ENCODE measurements at places on chromosomes 12 and 14.
A peak's percentile ranks its signal among the peaks of the same experiment; 100 is the strongest.

- DNase-seq: no peak
These were observed 2.4 kb upstream of the PAX9 start for GRCh38 chr14:36659010-36659821.

- no peak for DNase-seq
These were observed 25.6 kb downstream of the ELK3 start for GRCh38 chr12:96219700-96220206.

GRCh38 chr12:45324391-45324790 lies 108.5 kb downstream of the ANO6 start:
- DNase-seq: no peak

GRCh38 chr12:130849561-130850417 lies 10.7 kb upstream of the STX2 start:
- DNase-seq: no peak

DNA sequence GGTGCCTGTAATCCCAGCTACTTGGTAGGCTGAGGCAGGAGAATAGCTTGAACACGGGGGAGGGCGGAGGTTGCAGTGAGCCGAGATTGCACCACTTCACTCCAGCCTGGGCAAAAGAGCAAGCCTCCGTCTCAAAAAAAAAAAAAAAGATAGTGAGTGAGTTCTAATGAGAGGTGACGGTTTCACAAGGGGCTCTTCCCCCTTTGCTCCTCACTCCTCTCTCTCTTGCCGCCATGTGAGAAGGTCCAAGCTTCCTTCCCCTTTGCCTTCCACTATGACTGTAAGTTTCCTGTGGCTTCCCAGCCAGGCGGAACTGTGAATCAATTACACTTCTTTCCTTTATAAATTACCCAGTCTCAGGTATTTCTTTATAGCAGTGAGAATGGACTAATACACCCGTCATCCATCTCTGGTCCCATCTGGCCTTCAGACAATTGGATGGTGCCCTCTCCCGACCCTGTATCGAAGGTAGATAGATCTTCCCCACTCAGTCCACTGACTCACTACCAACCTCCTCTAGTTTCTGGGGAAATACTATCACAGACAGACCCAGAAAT lies 27.0 kb upstream of the RCOR1 start:
- DNase-seq: no peak

DNA sequence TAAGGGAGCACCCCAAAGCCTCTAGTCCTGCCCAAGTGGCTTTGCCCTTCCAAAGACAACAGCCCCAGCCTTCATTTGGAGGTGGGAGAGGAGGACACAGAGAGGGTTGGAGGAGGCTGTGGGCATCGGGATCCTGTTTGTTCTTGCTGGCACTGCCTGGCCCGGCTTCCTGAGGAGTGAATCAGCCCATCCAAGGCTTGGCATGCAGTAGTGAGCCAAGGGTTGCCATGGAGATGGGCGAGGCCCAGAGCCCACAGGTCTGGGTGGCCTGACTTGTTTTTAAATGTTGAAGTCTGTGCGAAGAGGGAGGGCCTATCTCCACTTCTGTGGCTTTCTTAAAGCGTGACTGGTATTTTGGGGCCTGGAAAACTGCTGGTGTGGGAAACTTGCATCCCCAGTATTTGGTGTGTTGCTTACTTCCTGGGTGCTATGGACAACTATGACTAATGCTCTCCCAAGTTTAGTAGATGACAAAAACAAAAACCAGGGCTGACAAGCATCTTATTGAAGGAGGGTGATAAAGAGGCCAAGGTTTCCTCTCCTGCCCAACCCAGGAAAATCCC lies 15.8 kb downstream of the CD9 start:
- no peak for DNase-seq

GRCh38 chr14:102784892-102785594 lies 7.8 kb downstream of the TRAF3 start:
- DNase-seq: no peak

- peak; percentile 77 for DNase-seq
These were observed at the start of gene TMEM229B for GRCh38 chr14:67487937-67488893. Gene TMEM229B (minus strand): TSS chr14:67488721. CDS start chr14:67473923, 14,798 bp downstream.

- DNase-seq: no peak
These were observed 277.6 kb downstream of the ADGRD1 start for GRCh38 chr12:131231032-131231980.

GRCh38 chr12:108634341-108634751 lies 652 bp upstream of the SELPLG start:
- DNase-seq: peak; percentile 44

DNA sequence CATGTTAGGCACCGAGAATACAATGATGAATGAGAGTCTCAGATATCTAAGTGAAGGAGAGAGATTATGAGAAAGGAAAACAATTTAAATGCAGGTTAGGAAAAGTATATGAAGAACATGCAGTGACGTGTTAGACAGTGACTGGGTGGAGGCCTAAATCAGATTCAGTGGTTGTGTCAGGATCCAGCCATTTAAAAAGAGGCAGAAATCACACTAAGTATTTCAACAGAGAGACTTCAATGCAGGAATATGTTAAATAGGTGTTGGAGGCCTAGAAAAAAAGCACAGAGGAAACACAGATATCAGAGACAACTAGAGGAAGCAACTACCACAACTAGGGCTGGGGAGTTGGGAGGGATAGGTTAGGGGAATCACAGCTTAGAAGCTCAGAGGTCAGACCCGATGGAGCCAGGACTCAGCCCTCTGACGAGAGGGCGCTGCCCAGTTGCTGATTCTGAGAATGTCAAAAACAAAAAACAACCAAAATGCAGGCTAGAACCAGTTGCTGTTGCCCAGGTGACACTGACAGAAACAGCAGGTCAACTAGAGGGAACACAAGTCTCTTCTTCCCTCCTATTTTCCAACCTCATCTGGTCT lies 3.0 kb upstream of the GARIN2 start:
- no peak for DNase-seq

- DNase-seq: no peak
These were observed 9.4 kb upstream of the VTI1B start for GRCh38 chr14:67683842-67684241.

DNA sequence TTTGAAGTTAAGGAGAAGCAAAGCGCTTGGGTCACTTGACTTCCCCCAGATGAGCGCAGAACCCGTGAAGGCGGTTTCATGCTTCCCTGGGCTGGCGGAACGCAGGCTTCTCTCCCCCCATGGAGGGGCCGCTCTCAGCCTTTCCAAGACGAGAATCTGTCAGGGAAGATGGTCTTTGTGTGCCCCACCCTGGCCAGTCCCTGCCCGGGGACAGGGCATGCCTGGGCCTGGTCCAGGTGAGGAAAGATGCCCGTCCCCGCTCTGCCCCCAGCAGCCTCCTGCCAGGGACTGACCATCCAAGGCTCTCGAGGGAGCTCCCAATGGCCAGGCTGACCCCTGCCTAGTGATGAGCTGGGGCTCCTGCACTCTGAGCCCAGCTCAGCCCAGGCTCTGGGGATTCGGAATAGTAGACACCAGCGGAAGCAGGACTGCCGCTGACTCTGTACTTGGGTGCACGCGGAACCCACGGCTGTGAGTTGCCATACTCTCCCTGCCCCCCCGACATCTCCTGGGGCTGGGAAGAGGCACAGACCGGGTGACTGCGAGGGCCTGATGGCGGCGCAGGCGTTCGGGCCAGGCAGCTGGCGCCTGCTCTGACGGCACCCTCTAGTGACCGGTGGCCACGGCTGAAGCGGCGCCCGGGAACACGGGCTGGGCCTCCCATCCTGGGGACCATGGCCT lies 142.2 kb upstream of the FKBP4 start:
- no peak for DNase-seq

GRCh38 chr12:84131076-84131475 lies 781.5 kb downstream of the SLC6A15 start:
- no peak for DNase-seq

DNA sequence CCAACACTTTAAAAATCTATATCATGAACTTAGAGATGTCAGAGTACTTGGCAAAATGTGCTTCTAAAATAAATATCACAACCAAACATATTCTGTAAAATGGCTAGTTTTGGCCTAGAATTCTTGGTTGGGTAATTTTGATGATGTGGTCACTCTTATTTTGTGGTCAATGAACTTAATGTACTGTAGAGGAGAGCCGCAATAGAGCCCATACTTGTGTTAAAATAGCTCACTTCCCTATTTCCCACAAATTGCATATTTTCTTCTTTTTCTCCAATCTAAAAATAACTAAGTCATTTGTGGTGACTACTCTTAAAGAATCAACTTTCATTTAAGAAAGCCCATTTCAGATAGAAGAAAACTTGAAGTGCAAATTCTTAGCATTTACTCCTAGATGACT lies 619.4 kb downstream of the CCER1 start:
- DNase-seq: no peak

- DNase-seq: no peak
These were observed 53.4 kb downstream of the PRKAB1 start for GRCh38 chr12:119721306-119721705.

- DNase-seq: no peak
These were observed 21.8 kb upstream of the RNU6-8 start for GRCh38 chr14:32224737-32225377.

DNA sequence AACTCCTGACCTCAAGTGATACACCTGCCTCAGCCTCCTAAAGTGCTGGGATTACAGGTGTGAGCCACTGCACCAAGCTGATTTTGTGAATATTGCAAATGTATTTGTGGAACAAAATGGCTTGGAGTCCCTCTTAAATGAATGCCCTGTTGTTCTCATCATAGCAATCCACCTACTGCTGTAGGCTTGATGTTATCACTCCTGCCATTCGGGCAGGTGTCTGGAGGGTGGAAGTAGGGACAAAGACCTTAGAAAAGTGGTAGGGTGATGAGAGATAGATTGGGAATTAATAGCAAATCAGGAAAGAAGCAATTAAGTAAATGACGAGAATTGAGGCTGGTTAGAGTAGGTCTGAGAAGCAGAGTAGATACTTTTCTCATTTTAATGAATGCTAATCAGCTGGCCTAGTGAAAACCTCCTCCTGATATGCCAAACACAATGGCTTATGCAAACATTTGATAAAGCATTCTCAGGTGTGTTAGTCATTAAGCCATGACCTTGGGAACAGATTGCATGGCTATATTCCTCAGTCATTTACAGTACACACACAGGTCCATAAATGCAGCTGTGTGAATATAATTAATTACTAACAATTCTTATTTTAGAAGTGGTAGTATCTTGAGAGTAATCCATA lies 60.5 kb upstream of the USP44 start:
- no peak for DNase-seq

- no peak for DNase-seq
These were observed 99.8 kb downstream of the AKAP6 start for GRCh38 chr14:32428875-32429274.

All from activated gamma-delta T cell treated with Interleukin-2 at 50 U/mL for 16 hours (primary cell).